ENCODE measurements at places on chromosomes 13 and 19.
A peak's percentile ranks its signal among the peaks of the same experiment; 100 is the strongest.

- no peak for DNase-seq
These were observed 38.7 kb downstream of the MLLT1 start for GRCh38 chr19:6241056-6241455.

DNA sequence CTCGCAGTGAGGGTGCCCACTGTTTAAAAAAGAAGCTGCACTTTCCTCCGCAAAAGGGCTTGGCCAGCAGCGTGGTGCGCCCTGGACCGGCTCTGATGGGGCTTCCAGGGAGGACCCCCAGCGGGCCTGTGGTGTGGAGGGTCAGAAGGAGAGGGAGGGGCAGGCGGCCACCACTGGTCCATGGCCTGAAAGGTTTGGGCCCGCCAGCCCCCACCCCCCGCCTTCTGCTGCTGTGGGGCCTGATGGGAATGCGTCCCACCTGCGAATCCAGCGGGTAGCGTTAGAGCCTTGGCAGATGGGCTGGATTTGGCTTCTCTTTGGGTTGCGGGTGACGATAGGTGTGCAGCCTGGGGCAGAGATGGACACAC is 34.7 kb downstream of the TMEM255B start:
- no peak for DNase-seq

DNA sequence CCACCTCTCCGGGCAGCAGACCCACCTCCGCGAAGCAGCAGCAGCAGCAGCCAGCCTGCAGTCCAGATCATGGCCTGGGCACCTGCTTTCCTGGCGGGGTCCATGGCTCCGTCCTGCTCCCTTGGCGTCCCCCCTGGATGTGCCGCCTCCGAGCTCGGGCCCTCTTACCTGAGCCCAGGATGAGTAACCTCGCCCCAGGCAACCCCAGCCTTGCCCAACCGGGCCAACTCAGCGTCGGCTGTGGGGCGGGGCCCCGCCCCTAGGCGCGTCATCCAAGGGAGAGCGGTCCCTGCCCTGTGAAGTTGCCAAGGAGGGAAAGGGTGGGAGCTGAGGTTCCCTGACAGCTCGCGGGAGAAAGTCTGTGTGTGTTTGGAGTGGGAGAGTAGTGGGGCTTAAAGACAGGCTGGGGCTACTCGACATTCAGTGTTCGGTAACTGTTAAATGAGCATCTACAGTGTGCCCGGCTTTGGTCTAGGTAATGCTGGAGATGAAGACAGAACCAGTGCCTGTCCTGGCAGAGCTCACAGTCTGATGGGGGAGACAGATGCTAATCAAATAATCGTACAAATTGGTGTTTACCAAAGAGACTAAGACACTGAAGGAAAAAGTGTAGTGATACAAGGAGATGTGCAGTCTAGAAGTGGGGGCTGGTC is at the start of gene LYPD3:
TSS of gene LYPD3 (minus strand) at position 141 of the 653 bp plus-strand sequence. CDS start at position 104, 37 bp downstream.
- no peak for DNase-seq

GRCh38 chr19:52351512-52351911 is 15.5 kb downstream of the ZNF610 start:
- no peak for DNase-seq

- DNase-seq = peak; percentile 83
These were observed 1.1 kb upstream of the KCTD15 start for GRCh38 chr19:33795370-33796163.

DNA sequence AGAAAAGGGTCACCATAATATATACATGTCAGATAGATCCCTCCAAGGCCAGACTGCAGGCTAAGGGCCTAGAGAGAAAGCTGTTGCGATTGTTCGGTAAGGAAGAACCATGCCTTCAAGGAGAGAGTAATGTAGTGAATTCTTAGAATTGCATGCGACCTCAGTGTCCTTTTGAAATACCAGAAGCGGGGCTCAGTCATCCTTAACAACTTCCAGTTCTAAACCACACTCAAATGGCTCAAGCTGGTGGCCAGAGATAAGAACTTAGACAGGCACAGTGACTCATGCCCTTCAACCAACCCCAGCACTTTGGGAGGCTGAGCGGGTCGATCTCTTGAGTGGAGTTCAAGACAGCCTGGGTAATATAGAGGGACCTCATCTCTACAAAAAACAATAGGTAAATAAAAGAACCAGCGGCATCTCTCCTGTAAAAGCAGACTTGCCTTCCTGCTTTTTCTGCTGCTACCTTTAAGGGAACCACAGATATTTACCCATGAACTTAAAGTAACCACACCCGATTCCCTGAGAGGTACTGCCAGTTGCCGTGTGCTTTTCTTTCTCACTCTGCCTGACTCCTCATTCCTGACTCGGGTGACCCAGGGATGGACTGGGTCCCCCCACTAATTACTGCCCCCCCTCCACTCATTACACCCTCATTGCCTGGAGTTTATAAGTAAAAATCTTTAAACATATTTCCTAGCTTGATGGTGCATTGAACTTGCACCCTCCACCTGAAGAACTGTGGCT is 15.4 kb upstream of the SIGLEC6 start:
- peak; percentile 99 for DNase-seq

DNA sequence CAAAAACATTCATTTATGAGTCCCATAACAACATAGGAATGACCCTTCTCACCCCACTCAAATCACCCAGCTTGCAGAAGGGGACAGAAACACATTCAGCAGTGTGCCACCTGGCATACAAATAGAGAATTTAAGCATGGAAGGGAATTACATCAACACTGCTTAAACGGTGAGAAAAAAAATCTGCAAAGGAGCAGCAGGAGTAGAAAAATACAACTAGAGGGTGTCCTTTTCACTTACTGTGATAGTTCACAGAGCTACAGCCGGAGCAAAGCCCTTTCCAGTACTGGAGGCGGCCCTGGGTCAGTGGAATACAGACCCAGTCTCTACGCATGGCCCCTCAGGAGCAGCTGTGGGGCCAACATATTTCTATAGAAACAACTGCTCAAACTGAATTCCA is 764.3 kb upstream of the ARGLU1 start:
- no peak for DNase-seq

GRCh38 chr13:101408992-101409656 is 7.2 kb downstream of the NALCN start:
- DNase-seq = no peak

DNA sequence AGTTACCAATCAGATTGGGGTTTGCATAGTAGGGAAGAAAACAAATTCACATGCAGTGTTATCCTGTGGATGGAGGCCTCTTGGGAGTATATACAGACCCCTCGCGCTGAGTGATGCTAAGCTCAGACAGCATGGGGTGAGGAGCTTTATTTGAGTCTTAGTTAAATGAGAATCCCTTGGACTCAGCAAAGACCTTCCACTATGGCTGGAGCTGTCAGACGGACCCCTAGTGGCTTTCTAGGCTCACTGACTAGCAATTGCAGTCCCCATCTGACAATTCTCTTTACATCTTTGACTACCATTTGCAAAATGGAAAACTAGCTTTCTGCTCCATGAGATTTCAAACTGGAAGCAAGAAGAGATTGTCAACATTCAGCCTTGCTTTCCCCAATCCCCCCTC is 90.4 kb downstream of the STOML3 start:
- no peak for DNase-seq

- no peak for DNase-seq
These were observed 35.9 kb downstream of the ELF1 start for GRCh38 chr13:40983259-40983658.

GRCh38 chr13:94291631-94292322 is 187.7 kb downstream of the DCT start:
- DNase-seq = no peak

Measured in hematopoietic multipotent progenitor cell (in vitro differentiated cells).